SHP77 (cell line): ENCODE measurements at places on chromosomes 1 and 21.
A peak's percentile ranks its signal among the peaks of the same experiment; 100 is the strongest.

GRCh38 chr1:176227579-176227978 lies 20.5 kb upstream of the COP1 start:
- DNase-seq, result no peak

GRCh38 chr1:31407029-31407626 lies 5.9 kb upstream of the SERINC2 start:
- no peak for DNase-seq

GRCh38 chr1:115261496-115261895 lies 76.6 kb downstream of the NGF start:
- DNase-seq, result no peak

DNA sequence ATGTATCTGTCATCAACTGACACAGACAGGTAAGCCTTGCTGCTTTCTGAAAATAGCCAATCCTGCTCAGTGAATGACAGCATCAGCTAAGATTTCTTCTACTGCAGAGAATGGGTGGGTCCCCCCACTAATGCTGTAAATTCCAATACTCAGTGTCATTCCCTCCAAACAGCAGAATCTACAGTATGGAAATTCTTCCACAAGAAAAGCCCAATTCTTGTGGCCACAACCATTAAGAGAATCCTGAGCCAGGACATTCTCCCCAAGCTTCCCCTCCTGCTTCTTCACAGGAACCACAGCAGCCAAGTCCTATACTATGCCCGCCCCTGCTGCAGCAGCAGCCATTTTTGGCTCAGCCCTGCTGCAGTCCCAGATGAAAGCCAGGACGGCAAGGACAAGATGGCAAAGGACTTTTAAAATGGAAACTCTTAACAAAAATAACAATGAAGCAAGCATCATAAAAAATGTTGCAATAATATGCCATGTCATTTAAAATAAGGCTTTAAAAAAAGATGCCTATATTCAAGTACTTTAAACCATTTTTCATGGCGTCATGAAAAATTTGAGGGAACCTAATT lies 26.8 kb downstream of the EIF4G3 start:
- DNase-seq, result no peak

DNA sequence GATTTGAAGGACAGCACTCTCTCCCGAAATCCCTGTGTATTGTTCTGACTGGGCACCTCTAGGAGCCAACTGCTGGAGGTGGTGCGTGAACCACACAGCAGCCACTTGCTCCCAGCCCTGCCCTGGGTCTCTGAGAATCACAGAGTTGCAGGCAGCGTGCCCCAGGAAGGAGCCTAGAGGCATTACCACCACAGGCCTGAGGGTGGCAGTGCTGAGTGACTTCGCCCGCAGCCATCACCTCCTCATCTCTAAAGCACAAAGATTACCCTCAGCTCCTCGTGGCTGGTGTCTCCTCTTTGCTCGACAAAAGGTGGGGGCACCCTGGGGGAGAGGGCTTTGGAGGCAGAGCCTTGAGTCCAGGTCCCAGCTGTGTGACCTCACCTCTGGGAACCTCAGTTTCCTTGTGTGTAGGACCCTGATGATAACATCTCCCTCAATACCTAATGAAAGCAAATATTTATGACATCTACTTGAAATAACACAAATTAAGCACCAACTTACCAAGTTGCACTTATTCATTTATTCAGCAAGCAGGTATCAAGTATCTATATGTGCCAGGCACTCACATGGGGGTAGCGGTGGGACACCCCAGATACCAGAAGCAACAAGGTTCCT lies 86.3 kb downstream of the VWA5B1 start:
- peak; percentile 29 for DNase-seq

- no peak for DNase-seq
These were observed 29.2 kb downstream of the CEP104 start for GRCh38 chr1:3827813-3828307.

- no peak for DNase-seq
These were observed 309.1 kb upstream of the NRIP1 start for GRCh38 chr21:15373941-15374340.

DNA sequence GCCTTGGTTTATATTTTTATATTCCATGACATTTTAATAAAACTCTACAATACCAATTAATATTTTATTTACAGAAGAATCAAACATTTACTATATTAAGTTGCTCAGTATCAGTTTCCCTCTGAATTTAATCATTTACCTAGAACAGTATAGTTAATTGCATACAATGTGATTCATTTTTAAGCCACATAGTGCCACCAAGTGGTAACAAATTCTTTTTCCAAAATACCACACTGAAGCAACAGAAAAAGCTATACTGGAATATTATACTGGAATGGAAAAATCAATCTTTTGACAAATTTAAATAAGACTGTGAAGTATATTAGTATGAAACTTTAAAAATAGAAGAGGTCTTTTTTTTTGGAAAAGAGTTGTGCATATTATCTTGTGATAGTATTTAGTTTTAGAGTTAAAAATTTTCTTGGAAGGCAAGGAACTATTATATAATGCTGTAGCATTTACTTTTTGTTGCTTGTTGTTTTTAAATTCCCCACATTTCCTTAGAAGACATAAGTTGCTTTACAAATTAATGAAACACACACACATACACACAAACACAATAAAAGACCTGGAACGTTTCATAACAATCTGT lies 57.3 kb downstream of the ZNF644 start:
- peak; percentile 17 for DNase-seq

GRCh38 chr1:236489710-236490377 lies 33.9 kb upstream of the LGALS8 start:
- peak; percentile 37 for DNase-seq

GRCh38 chr1:93532780-93533378 lies 85.0 kb downstream of the FNBP1L start:
- no peak for DNase-seq

DNA sequence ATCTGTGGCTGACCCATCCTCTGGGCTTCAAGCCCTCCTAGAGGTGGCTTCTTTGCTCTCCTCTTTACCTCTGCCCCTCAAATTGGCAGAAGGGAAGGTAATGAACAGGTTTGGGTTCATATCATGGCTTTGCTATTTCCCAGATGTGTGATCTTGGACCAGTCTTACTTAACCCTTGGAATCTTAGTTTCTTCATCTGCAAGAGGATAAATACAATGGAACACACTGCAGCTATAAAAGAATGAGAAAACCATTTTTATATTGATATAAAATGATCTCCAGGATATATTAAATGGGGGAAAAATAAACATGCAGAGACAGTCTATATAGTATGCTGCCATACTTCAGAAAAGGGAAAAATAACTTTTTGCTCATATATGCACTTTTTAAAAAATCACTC lies 5.6 kb downstream of the GLMP start:
- no peak for DNase-seq

DNA sequence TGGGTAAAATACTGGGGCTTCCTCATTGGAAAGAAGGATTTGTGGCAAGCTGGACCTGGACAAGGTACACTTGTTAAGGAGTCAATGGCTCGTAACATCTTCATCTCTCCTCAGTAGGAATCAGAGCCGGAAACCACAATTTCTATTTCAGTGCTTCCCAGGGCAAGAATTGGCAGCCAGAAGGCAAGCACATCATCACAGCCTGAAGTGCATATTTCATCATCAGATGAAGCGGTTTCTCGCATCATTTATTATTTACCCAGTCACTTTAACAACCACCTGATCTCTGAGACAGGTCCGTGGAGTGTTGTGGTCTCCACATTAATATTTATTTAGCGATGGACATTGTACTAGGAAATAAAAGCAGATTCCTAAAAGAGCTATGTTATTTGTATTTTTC lies 55.0 kb downstream of the KCNJ15 start:
- DNase-seq, result peak; percentile 57

GRCh38 chr1:72262735-72263134 lies 19.6 kb downstream of the NEGR1 start:
- DNase-seq, result no peak

- DNase-seq, result no peak
These were observed 2.9 kb upstream of the BSND start for GRCh38 chr1:54995835-54996234.
